ENCODE measurements at places on chromosomes 1 and 21.

- no peak for DNase-seq
These were observed 21.9 kb upstream of the ERO1B start for GRCh38 chr1:236303675-236304074.

DNA sequence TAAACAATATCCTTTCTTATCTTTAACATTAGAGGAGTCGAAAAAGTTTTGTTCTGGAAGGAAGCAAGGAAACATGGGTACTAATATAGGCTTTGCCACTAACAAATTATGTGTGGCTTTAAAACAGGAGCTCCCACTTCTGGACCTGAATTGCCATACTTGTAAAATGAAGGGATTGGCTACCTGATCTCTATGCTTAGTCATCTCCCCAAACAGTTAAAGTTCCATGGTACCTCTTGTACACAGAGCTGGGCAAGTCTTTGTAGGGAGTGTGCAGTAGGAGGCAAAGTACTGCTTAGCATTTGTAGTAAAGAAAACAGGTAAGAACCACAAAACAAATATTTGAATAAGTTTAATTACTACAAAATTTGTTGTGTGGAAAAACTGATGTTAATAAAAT lies 81.3 kb downstream of the MAST2 start:
- no peak for DNase-seq

- no peak for DNase-seq
These were observed 96.1 kb downstream of the TEX35 start for GRCh38 chr1:178609015-178609414.

- DNase-seq, result no peak
These were observed 91.4 kb upstream of the RAVER2 start for GRCh38 chr1:64653466-64653865.

DNA sequence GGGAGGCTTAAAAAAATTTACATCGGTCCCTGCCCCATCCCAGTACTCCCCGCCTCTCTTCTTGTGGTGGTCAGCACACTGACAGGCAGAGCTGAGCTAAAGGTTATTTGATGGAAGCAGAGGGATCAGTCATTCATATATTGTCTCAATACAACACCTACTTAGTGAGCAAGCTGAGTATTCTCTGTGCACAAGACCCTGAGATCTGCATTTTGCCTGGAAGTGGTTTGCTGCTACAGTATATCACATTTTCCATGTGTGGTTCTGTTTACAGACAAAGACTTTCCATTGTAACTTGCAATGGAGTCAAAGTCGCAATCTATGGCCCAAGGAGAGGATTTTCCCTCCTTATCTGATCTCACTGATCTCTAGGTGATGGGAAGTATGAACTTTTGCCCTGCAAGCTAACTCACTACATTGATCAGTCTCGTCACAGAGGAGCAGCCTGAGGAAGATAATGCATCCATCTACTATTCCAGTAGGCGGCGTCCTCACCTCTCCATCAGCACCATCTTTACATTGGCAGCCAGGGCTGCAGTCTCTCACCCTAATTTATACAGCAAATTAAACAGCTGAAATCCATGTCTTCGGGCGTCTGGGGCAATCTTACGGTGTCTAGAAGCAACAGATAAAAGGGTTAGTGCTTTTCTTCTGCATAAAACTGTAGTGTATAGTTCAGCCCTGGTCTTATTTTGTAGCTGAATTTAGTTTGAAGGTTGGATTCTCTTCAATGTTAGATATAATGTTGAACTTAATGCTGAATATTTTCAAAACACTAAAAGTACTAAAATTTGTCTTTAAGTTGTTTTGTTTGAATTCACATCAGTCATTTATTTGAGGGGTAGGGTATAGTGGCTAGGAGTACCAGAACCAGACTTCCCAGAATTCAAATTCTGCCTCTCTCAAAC lies 3.2 kb upstream of the TRAF5 start:
- DNase-seq, result peak; percentile 42

GRCh38 chr1:198756470-198756869 lies 117.6 kb downstream of the PTPRC start:
- no peak for DNase-seq

- no peak for DNase-seq
These were observed 41.0 kb downstream of the BRINP3 start for GRCh38 chr1:190436615-190437014.

- DNase-seq, result no peak
These were observed 47.2 kb downstream of the LAMC1 start for GRCh38 chr1:183070234-183070922.

DNA sequence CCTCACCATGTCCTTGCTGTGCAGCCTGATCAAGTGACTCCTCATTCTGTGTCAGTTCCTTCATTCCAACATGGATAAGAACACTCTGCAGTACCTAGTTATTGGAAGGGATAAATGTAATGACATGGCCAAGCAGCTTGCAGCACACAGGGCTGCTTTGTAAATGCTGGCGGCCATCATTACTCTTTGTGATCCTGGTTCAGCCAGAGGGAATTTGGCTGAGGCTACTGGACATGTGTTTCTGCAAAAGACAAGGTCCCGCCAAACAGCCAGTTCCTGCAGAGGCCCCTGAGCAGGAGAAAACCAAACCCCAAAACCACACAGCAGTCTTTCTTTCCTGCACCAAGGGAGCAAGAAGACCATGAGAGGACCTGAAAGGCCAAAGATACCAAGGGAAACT lies 495.8 kb downstream of the AJAP1 start:
- no peak for DNase-seq

DNA sequence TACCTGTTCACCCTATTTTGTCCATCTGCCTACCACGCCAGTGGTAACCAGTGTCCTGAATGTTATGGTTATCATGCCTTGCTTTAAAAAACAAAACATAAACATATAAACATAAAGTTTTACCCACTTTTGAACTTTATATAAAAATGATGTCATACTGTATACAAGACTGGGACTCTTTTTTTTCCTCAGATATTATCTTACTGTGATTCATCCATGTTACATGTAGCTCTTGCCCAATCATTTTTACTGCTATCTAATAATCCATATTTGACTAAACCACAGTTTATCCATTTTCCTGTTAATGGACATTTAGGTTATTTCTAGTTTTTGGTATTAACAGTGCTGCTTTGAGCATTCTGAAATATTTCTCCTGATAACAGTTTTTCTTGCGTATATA lies 78.8 kb downstream of the GPR161 start:
- no peak for DNase-seq

- no peak for DNase-seq
These were observed 265.9 kb upstream of the C1orf105 start for GRCh38 chr1:172154551-172154950.

- DNase-seq, result no peak
These were observed 74.4 kb upstream of the LYPLAL1 start for GRCh38 chr1:219099307-219099706.

- DNase-seq, result no peak
These were observed 308.0 kb downstream of the MATN1 start for GRCh38 chr1:30415171-30415940.

GRCh38 chr1:204376919-204377799 lies 17.4 kb upstream of the PLEKHA6 start:
- DNase-seq, result no peak

DNA sequence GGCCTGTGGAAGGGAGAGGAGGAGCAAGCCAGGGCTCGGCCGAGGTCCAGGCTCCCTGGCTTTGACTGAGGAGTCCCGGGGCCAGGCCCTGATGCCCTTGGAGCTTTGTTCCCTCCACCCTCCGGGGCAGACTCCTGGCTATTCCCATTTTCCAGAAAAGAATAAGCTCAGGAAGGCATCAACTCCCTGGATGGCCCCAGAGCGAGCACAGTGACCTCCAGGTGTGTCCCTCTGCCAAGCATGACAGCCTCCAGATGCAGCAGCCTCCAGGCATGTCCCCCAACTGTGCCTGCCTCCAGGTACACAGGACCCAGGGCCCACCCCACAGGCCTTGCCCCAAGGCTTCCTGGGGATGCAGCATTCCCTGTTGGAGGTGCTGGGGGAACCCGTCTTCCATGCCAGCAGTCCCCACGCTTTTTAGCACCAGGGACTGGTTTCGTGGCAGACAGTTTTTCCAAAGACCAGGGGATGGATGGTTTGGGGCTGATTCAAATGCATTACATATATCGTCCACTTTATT lies 15.7 kb upstream of the ARHGEF16 start:
- no peak for DNase-seq

DNA sequence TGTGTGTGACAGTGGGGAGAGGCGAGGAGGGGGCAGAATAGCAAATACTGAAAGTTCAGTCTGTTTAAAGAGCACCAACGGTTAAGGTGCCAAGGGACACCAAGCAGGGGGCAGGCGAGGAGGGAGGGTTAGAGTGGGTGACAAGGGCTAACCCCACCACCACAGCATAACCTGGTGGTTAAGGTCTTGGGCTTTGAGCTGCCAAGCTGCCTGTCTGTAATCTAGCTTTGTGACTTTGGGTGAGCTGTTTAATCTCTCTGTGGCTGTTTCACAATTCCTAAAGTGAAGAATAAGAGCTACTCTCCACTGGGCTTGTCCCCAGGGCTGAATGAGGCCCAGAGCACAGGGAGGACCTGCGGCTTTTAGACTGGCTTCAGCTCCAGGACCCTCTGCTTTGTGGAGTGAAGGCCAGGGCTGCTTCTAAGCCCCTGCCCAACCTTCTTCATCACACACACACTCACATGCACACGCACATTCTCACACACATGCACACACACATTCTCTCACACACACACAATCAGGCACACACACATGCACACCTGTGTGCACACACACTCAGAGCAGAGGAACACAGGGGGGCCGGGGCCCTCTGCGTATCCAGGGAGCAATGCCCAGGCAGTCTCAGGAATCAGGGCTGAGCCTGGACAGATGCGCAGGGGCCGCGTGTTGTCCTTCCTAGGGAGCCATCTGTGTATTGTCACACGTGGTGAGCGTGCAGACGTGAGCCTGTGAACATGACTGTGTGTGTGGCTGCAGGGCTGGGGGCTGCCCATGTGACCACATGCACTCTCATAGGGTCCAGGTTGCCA lies 101.6 kb upstream of the TARDBP start:
- no peak for DNase-seq

- DNase-seq, result no peak
These were observed at the start of gene PAPPA2 for GRCh38 chr1:176462674-176463378. Gene PAPPA2 (plus strand): TSS chr1:176463175. CDS start chr1:176556323, 93,148 bp downstream.

- DNase-seq, result no peak
These were observed 11.7 kb downstream of the CAPN9 start for GRCh38 chr1:230758709-230759368.

GRCh38 chr1:153447498-153448170 lies 12.8 kb downstream of the S100A7 start:
- DNase-seq, result no peak

DNA sequence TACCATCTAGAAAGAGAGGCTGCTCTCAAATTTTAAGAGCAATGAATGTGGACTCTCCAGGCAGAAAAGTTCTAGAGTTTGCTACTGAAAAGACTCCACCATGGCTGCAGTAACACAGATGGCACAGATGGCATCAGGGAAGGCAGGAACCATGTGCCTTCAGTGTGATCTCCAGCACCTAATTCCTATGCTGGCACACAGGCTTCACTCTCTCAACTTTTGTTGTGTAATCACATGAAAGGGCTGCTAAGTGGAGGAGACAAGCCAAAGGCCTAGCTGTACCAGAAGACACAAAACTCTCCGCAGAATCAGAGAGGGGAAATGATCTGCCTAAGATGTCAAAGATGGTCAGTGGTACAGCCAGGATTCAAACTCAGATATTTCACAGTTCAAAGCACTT lies 31.1 kb downstream of the ERI3 start:
- DNase-seq, result no peak

GRCh38 chr1:116794371-116794770 lies 40.1 kb downstream of the CD2 start:
- no peak for DNase-seq

- no peak for DNase-seq
These were observed 131.2 kb upstream of the TIAM1 start for GRCh38 chr21:31475223-31475622.

DNA sequence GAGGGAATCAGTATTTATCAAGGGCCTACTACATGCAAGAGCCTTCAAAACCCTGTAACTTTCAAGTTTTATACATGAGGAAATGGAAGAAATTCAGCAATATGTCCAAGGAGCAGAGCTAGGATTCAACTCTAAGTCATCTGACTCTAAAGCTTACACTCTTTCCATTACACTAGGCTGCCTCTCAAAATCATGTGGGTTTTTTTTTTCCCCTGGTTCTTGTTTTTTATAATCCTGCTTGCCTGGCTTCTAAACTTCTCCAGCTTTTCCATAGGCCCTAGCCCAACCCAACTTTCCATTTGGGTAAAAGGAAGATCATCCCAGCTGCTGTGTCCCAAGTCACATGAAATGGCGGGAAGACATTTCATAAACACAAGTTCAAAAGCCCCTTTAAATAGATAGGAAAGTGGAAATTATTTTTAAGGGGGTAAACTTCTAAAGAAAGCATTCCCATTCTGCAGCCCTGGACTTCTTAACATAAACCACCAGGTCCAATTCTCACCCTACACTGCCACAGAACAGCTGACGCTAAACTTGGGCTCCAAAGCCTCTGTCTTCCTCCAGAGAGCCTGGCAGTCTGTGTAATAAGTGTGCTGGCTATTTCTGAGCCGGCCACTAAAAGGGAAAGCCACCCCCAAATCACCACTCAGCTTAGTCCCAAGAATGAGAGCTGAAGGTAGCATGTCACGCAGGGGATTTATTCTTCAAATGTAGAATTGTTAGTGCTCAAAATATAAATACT lies 46.9 kb downstream of the ITPKB start:
- no peak for DNase-seq

GRCh38 chr1:6424000-6424565 lies 493 bp upstream of the ESPN start:
- no peak for DNase-seq

GRCh38 chr1:176603696-176604095 lies 140.7 kb downstream of the PAPPA2 start:
- no peak for DNase-seq

All from activated CD8-positive, alpha-beta memory T cell treated with anti-CD3 and anti-CD28 coated beads for 1 hour (primary cell).